ENCODE measurements at places on chromosomes 3 and 15.

DNA sequence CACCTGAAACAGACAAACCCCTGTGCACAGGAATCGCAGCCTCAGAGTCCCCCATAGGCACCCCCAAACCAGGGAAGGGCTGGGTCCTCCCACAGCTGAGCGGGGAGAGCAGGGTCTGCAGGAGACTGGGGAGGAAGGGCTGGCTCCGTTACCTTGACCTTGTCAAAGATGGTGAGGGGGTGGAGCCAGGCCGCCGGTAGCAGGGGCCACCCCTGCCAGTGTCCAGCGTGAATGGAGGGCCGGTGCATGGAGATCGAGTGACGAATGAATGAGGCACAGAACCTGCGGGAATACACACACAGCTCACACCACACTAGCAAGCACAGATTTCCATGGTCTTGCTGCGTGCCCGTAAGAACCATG lies 102.2 kb downstream of the TMEM266 start:
- DNase-seq, result no peak

DNA sequence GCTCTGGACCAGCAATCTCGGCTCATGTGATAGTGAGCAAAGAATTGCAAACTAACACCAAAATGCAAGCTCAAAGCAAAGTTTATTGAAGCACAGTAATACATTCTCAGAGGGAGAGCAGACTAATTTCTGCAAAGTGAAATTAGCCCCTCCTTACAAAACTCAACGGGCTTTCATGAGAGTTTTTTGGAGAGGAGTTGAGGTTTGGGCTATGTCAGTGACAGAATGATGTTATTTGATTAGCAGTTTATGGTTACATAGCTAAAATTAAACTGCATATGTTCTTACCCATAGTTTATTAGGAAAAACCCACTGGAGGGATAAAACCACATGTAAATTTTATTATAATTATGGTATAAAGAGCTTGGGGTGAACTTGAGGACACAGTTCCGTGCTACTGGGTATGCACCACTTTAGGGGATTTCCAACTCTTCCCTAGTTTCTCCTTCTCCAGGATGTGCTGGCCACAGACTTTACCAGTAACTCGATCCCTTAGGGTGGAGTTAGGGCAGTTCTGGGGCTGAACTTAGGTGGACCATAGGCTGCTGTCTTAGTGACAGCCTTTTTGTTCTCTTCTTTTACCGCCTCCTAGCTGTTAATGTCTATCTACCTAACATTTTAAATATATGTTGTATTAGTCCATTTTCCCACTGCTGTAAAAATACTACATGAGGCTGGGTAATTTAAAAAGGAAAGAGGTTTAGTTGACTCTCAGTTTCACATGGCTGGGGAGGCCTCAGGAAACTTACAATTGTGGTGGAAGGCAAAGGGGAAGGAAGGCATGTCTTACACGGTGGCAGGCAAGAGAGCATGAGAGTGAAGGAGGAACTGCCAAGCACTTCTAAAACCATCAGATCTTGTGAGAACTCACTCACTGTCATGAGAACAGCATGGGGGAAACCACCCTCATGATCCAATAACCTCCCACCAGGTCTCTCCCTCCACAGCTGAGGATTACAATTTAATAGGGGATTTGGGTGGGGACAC lies 8.9 kb upstream of the AADACL2 start:
- DNase-seq, result no peak

DNA sequence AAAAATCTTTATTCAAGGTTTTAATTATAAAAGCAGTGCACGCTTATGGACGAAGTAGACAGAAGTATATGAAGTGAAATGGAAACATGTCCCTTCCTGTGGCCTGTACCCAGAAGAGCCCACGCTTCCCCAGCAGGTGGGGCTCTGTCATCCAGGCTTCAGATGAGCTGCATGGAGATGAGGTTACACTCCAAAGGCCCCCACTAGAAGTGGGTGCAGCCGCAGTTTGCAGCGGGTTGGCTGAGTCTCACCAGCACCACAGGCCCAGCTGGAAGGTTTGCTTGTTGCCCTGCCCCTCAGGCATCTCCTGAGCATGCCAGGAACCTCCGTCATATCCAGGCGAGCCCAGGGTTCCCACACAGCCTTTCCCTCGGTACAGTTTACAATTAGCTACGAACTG lies 33.1 kb downstream of the PRR20G start:
- DNase-seq, result no peak

DNA sequence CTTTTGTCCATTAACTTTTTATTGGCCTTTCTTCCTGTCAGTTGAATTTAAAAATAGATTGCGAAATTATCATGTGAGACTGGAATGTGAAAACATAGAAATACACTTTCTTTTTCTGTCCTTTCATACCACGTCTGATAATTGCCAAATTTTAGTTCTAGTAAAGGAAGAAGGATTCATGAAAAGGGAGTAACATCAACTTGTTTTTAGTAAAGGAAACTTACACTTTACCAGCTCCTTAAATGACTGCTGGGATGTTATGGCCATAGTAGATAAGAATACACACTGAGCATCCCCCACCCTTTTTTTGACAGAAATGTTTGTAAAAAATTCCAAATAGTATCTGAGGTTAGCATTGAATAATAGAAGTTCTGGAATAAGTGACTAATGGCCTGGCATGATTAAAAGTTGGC lies 137.9 kb downstream of the NEO1 start:
- peak; percentile 40 for DNase-seq

DNA sequence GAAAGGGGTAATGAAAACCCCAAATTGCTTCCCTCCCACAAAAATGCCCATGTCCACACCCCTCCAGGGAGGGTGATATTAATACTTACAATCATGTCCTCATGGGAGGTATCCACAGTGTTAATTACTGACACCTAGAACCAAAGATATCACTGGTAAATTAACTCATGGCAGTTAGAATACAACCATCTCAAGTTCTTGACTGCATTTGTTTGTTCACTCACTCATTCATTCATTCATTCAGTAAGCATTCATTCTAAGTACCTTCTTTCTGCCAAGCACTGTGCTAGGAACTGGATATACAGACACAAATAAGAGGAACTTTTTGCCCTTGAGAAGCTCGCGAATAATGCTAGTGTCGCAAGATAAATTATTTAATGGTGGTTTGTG lies 3.0 kb downstream of the SEC13 start:
- DNase-seq, result no peak

DNA sequence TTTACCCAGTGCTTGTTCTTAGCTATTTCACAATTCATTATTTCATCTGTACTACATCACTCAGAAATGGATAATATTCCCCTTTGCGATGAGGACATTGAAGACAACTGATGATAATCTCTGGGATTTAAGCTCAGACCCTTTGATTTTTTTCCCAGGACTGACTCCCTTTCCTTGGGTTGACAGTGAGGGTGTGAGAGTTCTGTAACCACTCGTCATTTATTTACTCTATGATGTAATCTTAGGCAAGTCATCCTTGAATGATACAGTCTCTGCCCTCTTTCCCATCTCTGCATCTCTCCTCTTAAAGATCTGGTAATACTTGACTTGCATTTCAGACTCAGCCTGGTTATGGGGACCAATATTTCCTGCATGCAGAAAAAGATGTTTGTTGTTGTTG lies 1041.7 kb downstream of the AGBL1 start:
- DNase-seq, result peak; percentile 5

DNA sequence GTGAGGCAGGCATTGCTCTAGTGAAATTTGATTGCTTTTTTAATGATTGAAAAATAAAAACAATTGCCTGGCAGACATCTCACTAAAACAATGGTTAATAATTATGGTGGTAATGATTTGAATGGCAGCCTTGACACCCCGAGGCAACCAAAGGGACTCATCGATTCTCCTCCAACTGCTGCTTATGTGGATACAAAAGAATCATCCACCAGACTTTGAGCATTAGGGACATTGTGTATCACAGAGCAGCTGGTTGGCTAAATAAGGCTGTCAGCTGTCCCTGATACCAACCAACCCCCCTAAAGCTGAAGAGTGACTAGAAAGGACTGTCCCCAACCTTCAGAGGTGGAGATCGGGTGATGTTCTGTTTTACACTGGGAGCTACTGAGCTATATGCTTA lies 1.7 kb upstream of the CD47 start:
- DNase-seq, result no peak

GRCh38 chr3:142976621-142977398 lies 13.3 kb upstream of the PAQR9 start:
- DNase-seq, result peak; percentile 94

GRCh38 chr3:147222291-147222690 lies 184.1 kb downstream of the ZIC4 start:
- peak; percentile 66 for DNase-seq

DNA sequence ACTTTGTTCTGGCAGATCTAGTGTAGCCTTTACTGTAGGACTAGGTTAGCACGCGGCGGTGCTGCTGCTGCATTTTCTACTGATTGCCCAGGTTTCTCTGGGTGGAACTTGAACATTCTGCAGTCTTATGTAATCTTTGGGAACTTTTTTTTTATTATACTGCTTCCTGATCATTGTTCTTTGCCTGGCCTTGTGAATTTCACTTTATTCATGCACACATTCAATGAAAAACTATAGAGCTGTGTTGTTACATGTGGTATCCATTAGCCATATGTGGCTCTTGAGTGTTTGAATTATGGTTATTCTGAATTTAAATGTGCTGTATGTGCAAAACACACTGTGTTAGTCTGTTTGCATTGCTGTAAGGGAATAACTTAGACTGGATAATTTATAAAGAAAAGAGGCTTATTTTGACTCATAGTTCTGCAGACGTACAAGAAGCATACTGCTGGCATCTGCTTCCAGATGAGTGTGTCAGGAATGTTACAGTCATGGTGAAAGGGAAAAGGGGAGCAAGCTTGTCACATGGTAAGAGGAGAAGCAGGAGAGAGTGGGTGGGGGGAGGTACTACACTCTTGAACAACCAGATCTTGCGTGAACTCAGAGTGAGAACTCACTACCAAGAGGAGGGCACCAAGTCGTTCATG lies 26.5 kb downstream of the MEF2A start:
- peak; percentile 36 for DNase-seq

DNA sequence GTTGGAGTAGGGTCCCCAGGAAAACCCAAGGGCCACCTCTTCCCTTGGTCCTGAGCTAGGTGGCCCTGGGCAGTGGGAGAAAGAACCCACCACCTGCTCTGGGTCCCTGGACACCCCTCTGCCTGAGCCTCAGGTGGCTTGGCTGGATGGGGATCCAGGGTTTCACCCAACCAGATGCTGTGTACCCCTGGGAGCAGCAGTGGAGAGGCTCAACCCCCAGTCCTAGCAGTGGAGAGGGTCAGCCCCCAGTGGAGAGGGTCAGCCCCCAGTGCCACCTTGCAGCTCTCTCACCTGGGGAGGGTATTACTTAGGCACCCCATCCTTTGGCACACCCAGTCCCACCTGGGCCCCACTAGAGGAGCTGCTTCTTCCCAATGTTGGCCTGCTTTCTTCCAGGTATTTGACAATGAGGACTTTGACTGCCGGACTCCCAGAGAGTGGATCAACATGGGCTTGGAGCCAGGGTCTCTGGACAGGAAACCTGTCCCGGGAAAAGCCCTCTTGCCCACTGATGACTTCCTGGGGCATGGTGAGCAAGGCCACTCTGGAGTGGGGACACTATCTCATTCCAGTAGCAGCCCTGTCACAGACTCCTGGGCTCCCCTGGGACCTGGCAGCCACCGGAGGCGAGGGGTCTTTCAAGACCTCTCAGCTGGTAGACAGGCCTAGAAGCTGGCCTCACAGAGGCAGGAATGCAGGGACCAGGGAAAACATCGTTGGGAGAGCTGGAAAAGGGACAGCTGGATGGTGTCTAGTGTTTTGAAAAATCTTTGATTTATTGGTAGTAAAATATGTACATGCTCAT lies 11.6 kb downstream of the DNAH1 start:
- DNase-seq, result no peak

- DNase-seq, result no peak
These were observed 53.0 kb upstream of the FGD5 start for GRCh38 chr3:14765576-14766427.

DNA sequence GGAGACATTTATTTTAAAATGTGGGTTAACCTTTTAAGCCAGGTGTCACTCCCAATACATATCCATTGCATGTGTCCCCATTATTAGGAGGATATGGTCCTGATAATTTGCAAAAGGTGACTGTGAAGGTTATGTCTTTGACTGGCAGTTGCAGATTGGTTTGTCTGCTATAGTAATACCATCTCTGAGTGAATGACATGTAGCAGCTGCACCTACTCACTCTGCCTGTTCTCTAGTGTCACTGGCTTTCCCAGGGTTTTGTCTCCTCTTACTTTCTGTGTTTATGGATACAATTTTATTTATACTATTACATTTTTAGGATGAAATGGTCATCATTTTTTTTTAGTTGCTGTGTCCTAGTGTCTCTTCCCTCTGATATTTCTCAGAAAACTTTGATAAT lies 393.2 kb downstream of the C3orf38 start:
- no peak for DNase-seq

DNA sequence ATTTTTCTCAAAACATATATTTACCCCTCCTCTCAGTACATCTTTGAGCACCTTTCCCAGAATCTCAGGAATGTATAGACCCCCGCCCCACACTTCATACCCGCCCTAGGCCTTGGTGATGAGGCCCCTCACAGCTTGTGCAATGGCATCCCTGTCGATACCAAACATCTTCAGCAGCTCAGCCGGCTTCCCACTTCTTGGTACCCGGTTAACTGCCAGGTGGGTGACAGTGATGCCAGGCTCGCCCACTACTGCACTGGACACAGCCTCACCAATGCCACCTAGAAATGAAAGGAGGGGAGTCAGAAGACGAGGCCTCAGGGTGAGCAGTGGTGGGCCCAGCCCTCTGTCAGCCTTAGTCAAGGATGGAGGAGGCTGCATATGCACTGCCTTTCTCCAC lies 30.2 kb downstream of the TKT start:
- DNase-seq, result no peak

GRCh38 chr3:126663257-126663656 lies 8.3 kb upstream of the TXNRD3 start:
- DNase-seq, result no peak

DNA sequence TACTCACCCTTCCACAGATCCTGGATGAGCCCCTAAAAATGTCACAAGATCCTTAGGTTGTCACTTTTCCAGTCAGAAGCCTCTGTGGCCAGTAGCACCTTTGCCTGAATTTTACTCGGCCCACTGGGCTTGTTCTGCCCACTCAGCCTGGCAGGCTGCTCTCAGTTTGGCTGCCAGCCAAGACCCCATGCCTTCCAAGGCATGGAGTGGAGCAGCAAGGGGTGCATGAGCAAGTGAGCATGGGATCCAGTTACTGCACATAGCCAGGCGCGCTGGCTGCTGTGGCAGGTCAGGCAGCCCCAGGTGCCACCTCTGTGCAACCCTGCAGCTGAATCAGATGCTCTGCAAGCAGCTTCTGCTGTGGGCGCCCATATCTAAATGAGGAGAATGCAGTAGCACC lies 79.3 kb downstream of the CGGBP1 start:
- DNase-seq, result no peak

GRCh38 chr3:9638939-9639338 lies 10.4 kb upstream of the MTMR14 start:
- no peak for DNase-seq

DNA sequence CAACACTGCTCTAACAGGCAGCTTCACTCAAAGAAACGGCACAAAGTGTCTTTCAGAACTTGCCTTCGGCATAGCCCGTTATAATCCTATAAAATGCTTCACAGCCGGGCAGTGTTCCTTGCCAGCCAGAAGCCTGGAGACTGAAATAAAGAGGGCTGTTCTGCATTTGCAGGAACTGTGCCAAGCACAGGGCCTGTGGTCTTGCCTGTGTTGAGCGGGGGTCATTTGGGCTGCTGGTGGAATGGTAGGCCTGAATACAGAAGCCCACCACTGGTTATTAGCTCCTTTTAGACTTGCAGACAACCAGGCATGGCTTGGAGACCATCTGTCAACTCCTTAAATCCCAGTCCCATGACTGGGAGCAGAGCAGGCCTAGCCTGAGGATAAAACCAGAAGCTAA lies 4.7 kb upstream of the ARHGEF3 start:
- DNase-seq, result no peak

GRCh38 chr3:82002491-82002890 lies 241.0 kb upstream of the GBE1 start:
- no peak for DNase-seq

Measured in amniotic epithelial cell (primary cell).